GM23248 (cell line): ENCODE measurements at places on chromosomes 6 and 20. TPM values are rescaled to one million over a fixed set of nuclear protein-coding genes. Genes with fewer than 3 reads are reported as not detected.

DNA sequence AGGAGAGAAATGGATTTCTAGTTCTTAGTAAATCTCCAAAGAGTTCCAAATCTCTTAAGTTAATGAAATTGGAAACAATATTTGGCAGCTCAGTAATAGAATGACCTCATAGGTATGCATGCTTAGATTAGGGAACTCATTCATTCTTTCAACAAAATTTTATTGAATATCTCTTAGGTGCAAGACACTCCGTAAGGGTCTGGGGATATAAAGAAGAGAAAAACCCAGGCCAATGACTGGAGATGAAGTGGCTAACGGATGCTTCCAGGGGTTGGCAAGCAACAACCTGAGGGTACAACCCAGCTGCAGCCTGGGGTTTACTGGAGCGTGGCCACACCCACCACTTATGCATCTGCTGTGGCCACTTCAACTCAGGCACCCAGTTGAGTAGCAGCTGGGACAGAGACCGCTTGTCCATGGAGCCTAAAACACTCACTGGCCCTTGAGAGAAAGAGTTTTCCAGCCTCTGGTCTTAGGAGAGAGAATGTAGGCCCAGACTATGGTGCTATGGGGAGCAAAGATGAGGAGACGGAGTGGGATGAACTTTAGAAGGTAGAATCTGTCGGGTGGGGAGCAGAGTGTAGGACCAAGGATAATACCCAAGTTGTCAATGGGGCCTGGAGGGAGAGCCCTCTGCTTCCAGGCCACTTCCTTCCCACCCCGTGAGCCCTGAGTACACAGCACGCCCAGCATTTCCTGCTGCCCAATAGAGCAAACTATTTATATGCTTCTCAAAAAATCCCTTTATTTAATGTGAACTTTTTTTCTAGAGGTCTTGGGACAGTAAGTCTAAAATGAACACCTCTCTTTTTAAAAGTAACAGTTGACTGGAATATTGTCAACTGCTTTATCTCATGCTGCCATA lies 46.8 kb upstream of the PXDC1 start:
- no peaks in the 10 kb centered on the region for H3K27me3 ChIP-seq
- H3K27ac ChIP-seq, result peak overlapping the region; percentile 88
- DNase-seq, result peak; percentile 48
- no peaks in the 10 kb centered on the region for H3K36me3 ChIP-seq

DNA sequence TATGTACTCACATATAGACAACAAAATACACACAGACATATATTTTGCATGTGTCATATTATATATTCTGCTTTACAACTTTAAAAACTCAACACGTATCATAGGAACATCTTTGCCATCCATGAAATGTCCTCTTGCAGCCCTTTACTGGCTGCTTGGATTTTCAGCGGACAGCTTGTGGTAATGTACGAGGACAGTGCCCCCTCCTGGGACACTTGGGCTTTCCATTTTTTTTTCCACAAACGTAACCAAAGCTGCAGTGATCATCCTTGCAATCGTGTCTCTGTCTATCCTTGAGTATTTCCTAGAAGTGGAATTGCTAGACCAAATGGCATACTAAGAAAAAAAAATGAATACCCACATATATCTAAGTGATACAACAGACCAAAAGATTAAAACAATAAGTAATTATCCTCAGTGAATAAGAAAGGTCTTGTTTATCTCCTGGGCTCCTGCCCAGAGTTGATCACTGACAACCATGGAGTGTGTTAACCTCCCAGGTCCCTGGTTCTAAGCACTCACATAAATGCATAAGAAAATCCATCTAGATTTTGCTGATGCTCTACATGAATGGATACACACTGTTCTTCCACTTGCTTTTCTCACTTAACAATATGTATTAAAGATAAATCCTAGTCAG lies 18.1 kb downstream of the BPI start:
- H3K4me1 ChIP-seq, result no peaks in the 10 kb centered on the region
- H3K27me3 ChIP-seq, result no peaks in the 10 kb centered on the region
- DNase-seq, result peak; percentile 85
- H3K4me3 ChIP-seq, result no peak overlapping the region
- no peaks in the 10 kb centered on the region for H3K36me3 ChIP-seq

ARG1 gene
- total RNA-seq, result not detected in 2 replicates

DNA sequence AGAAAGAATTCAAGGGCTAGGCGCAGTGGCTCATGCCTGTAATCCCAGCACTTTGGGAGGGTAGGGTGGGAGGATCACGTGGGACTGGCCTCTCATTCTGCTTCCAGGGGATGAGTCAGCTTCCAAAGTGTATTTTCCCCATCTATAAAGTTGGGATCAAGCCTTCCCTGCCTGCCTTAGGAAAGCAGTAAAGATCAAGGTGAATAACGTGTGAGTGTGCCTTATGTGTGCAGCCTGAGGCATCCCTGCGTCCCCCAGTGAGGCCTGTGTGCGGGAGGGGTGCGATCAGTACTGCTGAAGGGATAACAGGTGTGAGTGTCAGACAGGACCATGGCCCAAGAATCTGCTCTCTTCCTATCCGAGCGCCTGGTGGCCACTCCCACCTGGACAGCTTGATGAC lies 26.8 kb downstream of the TMEM181 start:
- no peak overlapping the region for H3K27ac ChIP-seq
- H3K36me3 ChIP-seq, result peaks cover 29% of the 10 kb centered on the region; the same call in 1 of the 2 replicates
- H3K4me1 ChIP-seq, result no peaks in the 10 kb centered on the region
- no peak overlapping the region for H3K4me3 ChIP-seq
- no peaks in the 10 kb centered on the region for H3K27me3 ChIP-seq

- DNase-seq, result peak; percentile 65
- H3K4me1 ChIP-seq, result peaks cover 29% of the 10 kb centered on the region
- peak overlapping the region; percentile 81 for H3K4me3 ChIP-seq
- H3K36me3 ChIP-seq, result peaks cover 4% of the 10 kb centered on the region; the same call in 1 of the 2 replicates
- H3K27me3 ChIP-seq, result no peaks in the 10 kb centered on the region
These were observed 348 bp upstream of the PYGB start for GRCh38 chr20:25247518-25247955.

GRCh38 chr6:78942446-78942845 lies 75.1 kb downstream of the IRAK1BP1 start:
- no peak overlapping the region for H3K4me3 ChIP-seq
- H3K27me3 ChIP-seq, result no peaks in the 10 kb centered on the region
- DNase-seq, result peak; percentile 47
- H3K27ac ChIP-seq, result no peak overlapping the region

DNA sequence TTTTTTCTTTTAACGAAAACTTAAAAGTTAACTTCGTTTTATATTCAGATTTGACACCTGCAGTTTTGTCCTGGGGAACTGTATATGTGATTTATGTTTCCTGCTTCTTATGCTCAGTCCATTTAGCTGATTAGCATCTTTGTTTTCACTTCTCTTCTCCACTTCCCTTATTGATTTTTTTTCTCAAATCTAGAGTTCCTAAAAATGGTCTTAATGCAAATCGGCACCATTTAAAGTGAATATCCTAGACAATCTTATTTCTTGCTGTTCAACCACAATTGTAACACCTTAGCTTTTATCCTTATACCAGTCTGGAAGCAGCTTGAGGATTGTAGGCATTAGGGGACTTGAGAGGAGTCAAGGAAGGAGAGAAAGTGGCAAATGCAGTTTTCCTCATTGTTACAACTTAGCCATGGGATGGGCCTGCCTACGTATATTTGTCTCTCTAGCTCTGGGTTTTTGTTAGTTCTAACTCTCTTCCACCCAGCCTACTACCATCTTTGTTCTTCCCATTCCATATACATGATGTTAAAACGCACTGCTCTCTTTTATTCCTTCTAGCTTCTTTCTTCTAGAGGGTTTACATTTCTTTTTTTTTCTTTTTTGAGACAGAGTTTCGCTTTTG lies 8.5 kb downstream of the QRSL1 start:
- H3K27ac ChIP-seq, result no peak overlapping the region
- no peaks in the 10 kb centered on the region for H3K4me1 ChIP-seq
- no peaks in the 10 kb centered on the region for H3K27me3 ChIP-seq
- H3K4me3 ChIP-seq, result no peak overlapping the region
- no peaks in the 10 kb centered on the region for H3K36me3 ChIP-seq
- no peak for DNase-seq

- no peak overlapping the region for H3K4me3 ChIP-seq
- 0 out of 2 replicates have a peak, but pooled peaks cover 7% of the 10 kb centered on the region for H3K4me1 ChIP-seq
- H3K36me3 ChIP-seq, result no peaks in the 10 kb centered on the region
- no peak overlapping the region for H3K27ac ChIP-seq
- no peak for DNase-seq
These were observed 5.6 kb upstream of the TFB1M start for GRCh38 chr6:155319902-155320301.

IL17F gene
- not detected in 2 replicates for total RNA-seq

GRCh38 chr20:1456300-1456699 lies 10.3 kb downstream of the NSFL1C start:
- peaks cover 67% of the 10 kb centered on the region for H3K36me3 ChIP-seq
- H3K4me3 ChIP-seq, result no peak overlapping the region
- H3K27me3 ChIP-seq, result no peaks in the 10 kb centered on the region
- H3K4me1 ChIP-seq, result no peaks in the 10 kb centered on the region; the same call in 1 of the 2 replicates

CDSN gene
- not detected in 2 replicates for total RNA-seq

DNA sequence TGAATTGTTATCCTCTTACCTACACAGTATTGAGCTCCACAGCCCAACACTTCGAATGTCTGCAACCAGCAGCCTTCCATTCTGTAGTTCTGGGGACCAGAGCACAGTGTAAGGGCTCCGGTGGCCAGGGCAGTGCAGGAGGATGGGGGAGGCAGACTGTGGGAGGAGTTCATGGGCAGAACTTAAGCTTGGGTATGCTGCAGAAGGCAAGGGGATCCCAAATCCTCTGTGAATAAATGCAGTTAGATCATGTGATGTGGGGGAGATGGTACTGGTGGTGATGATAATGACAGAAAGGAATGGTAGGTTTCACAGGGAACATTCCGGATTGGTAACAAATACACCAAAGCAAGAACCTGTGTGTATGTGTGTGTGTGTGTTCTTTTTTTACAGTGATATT lies 26.5 kb upstream of the CNKSR3 start:
- no peaks in the 10 kb centered on the region for H3K27me3 ChIP-seq
- H3K27ac ChIP-seq, result no peak overlapping the region
- DNase-seq, result no peak
- H3K36me3 ChIP-seq, result no peaks in the 10 kb centered on the region
- no peak overlapping the region for H3K4me3 ChIP-seq

GRCh38 chr6:62465206-62465605 lies 179.2 kb upstream of the KHDRBS2 start:
- no peaks in the 10 kb centered on the region for H3K27me3 ChIP-seq
- DNase-seq, result no peak
- no peaks in the 10 kb centered on the region for H3K4me1 ChIP-seq
- H3K36me3 ChIP-seq, result no peaks in the 10 kb centered on the region
- no peak overlapping the region for H3K27ac ChIP-seq
- no peak overlapping the region for H3K4me3 ChIP-seq
